ENCODE measurements at places on chromosomes 4 and X. TPM values are rescaled to one million over a fixed set of nuclear protein-coding genes. Genes with fewer than 3 reads are reported as not detected.

Gene NEUROG2
- polyA plus RNA-seq, result not detected

Gene XAGE3
- polyA plus RNA-seq, result not detected

- no peak for DNase-seq
Observed at GRCh38 chr4:13633671-13634070, 6.1 kb upstream of the BOD1L1 start.

DNA sequence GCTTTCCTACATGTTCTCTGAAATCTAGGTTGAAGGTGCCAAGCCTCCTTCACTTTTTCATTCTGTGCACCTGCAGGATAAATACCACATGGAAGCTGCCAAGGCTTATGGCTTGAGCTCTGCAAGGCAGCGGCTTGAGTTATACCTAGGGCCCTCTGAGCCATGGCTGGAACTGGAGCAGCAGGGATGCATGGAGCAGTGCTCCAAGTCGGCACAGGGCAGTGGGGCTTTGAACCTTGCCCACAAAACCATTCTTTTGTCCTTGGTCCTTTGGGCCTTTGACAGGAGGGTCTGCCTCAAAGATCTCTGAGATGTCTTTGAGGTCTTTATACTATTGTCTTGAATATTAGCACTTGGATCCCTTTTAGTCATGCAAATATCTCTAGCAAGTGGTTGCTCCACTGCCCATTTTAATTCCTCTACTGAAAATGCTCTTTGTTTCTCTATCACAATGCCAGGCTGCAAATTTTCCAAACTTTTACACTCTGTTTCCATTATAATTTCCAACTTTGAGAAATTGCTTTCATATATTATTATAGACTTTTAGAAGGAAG lies 536.2 kb upstream of the KLHL4 start:
- no peak for DNase-seq

DNA sequence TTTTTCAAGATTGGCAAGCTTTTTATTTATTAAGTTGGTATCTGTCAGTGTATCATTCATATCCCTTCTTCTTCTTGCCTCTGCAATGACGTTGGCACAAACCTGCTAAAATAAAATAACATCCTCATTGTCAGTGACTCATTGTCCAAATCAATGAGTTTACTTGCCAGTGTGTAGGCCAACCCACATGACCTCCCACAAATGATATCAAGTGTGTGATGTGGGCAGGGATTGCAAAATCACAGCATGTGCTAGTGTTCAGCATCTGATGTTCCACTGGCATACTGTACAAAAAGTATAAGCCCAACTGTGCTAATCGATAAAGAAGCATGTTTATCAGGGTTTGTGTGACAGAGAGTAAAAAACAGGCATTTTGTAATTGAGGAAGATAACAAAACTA lies 25.5 kb downstream of the GPAT3 start:
- no peak for DNase-seq
